ENCODE measurements at places on chromosomes 12 and 14. TPM values are rescaled to one million over a fixed set of nuclear protein-coding genes. Genes with fewer than 3 reads are reported as not detected.

Gene AQP5
- total RNA-seq = not detected

Gene PXN
- total RNA-seq = 29.6 TPM

Gene CISTR
- total RNA-seq = not detected

Gene HOXC11
- total RNA-seq = not detected

Gene RABGGTA
- total RNA-seq = 29.4 TPM

Gene COX8C
- total RNA-seq = not detected

Gene RHEBL1
- not detected for total RNA-seq

Gene CAPZA3
- total RNA-seq = 0.35 TPM

Gene TMEM119
- total RNA-seq = 9.1 TPM

Gene PPHLN1
- 69.0 TPM for total RNA-seq

Gene NRIP2
- total RNA-seq = 9.5 TPM

Gene PCED1B
- 9.5 TPM for total RNA-seq

Gene MVK
- 14.5 TPM for total RNA-seq

Gene AVPR1A
- 59.9 TPM for total RNA-seq

Gene AHNAK2
- total RNA-seq = 44.9 TPM

Gene RFLNA
- total RNA-seq = not detected

Gene KRT85
- not detected for total RNA-seq

Gene RASSF9
- 17.8 TPM for total RNA-seq

Gene NKX2-1
- total RNA-seq = not detected

Data from uterus (tissue), 4 donors.